ENCODE measurements at places on chromosomes 5 and 9.

DNA sequence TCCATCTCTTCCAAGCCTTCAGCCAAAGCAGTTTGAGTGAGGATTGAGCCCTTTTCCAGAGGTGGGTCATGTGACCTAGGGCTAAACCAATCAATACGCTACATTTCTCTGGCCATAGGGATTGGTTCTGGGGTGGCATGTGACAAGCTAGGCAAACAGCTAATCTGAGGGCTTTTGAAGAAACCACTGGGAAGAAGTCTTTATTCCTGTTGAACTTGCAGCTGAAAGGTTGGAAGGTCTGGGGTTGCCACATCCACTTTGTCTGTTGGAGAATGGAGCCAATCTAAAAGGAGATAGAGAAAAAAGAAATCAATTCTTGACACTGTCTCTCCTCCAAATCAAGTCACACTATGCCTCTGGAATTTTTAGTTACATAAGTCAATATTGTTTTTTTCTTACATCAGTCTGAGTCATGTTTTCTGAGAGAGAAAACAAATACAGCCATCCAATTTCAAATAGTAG lies 637.8 kb upstream of the WWC1 start:
- no peak for DNase-seq

DNA sequence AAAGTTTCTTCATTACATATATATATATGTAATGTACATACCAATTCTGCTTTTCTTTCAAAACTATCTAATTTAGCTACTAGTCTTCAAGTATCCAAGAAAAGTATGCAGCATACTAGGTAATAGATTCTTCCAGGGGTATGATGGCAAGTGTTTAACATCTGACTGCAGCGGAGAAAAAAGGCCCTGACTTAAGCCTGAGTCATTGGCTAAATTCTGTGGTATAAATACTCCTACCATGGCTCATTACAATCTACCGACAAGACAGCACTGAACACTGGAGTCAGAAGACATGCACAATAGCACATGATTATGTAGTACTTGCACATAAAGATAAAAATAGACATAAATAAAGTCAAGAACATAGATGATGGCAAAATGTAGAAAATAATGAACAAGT lies 439.9 kb downstream of the BRINP1 start:
- DNase-seq, result no peak

- no peak for DNase-seq
Observed at GRCh38 chr5:132260714-132261551, 3.4 kb downstream of the PDLIM4 start.

GRCh38 chr5:166341740-166342337 lies 1949.6 kb upstream of the WWC1 start:
- no peak for DNase-seq

DNA sequence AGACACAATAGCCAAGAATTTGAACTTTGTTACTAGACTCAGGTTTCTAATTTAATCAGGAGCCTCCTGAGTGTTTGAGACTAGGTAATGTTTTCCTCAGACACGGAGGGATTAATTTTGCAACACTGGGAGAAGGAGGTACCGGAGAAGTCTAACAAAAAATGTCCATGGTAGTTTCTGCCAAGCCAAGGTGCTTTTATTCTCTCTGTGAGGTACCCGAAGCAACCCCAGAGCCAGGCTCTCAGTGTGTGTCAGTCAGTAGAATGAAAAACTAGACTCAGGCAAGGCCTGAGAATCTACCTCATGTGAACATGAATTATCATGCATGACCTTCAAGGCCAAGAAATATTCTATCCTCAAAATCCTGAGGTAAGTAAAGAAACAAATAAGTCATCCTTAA lies 980.8 kb upstream of the DMAC1 start:
- no peak for DNase-seq

GRCh38 chr9:130893341-130894101 lies 3.1 kb downstream of the QRFP start:
- no peak for DNase-seq

GRCh38 chr5:133953568-133954145 lies 14.8 kb downstream of the C5orf15 start:
- DNase-seq, result no peak

DNA sequence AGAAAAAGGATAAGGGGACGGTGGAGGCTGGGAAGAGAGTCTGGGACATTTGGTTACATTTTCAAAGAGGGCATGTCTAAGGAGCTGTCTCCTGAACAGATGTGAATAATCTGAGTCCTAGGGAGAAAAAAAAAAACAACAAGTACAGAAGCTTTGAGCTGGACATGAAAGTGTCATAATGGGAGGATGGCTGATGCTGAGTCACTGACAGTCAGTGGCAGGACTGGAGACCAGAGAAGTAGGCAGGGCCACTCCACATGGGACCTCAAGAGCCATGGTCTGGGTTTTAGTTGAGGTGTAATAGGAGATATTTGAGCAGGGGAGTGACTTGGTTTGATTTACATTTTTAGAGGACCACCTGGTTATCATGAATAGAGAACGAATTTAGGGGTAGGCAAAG lies 70.6 kb downstream of the DPYSL3 start:
- no peak for DNase-seq

DNA sequence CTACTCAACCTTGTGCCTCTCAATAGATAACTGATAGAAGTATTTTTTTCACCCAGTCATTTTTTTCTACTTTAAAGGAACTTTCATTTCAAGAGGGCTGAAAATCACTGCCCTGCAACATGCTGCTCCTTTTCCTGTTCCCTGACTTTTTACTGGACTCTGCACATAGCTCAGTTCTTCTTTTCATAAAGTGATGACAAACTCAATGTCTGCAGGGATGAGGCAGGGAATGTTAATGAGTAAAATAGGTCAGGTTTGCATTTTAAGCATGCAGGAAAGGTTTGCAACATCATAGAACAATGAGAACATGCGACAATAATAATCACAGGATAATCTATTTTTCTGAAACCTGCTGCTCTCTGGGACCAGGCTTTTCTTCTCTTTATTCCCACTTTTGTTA lies 172.2 kb upstream of the SGCD start:
- DNase-seq, result no peak

GRCh38 chr9:89911721-89912604 lies 307.2 kb downstream of the GADD45G start:
- DNase-seq, result no peak

GRCh38 chr5:95995962-95996489 lies 34.4 kb upstream of the ELL2 start:
- no peak for DNase-seq

DNA sequence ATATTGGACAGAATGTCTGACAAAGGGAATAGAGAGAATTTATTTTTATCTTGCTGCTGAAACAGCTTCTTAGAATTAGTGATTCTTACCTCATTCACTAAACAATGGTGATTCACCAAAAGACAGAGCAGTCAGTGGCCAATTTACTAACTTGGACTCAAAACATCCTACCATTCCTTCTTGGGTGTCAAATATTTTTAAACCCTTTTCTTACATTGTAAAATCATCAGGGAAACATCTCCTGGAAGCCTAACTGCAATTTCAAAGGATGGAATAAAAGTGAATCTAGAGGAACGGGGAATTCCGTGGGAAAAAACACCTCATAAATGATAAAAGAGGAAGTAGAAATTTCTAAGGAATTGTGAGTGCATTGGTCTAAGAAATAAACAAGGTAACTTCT lies 97.7 kb downstream of the LHFPL2 start:
- no peak for DNase-seq

DNA sequence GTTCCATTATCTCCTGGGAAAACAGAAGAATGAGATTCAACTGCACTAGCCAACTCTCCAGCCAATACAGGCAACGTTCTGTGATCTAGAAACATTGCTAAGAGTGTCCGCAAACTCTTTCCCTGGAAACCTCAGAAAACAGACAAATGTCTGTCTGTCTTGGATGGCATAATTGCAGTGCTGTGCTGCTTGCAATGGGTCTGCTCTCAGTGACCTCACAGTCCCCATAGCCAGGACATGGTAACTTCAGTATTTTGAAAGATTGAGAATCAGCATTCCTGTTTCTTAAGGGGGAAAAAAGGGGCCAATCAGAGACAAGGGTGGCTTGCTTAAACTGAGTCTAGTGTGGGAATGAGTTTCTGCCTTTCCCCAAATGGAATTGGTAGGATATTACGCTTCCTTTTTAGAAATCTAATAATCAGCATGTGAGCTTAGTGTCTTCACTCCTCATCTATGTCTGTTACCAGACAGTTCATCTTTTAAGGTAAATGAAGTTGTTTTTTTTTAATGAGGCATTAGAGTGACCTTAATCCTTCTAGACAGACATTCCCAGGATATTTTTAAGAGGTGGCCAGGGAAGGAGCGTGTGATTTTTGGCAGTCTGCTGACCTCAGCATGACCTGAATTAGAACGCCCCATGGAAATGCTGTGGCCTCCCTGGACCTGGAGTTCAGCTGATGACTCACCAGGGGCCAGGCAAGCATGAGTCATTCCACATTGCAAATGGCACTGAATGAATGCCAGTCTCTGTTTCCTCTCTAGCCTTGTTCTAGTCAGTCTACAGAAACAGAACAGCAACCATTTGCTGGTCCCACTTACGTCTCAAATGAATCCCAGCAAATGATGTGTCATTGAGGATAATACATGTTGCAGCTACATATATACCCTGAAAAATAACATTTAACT lies 210.2 kb upstream of the ACTBL2 start:
- no peak for DNase-seq

GRCh38 chr9:96540106-96540505 lies 79.5 kb downstream of the CDC14B start:
- no peak for DNase-seq

DNA sequence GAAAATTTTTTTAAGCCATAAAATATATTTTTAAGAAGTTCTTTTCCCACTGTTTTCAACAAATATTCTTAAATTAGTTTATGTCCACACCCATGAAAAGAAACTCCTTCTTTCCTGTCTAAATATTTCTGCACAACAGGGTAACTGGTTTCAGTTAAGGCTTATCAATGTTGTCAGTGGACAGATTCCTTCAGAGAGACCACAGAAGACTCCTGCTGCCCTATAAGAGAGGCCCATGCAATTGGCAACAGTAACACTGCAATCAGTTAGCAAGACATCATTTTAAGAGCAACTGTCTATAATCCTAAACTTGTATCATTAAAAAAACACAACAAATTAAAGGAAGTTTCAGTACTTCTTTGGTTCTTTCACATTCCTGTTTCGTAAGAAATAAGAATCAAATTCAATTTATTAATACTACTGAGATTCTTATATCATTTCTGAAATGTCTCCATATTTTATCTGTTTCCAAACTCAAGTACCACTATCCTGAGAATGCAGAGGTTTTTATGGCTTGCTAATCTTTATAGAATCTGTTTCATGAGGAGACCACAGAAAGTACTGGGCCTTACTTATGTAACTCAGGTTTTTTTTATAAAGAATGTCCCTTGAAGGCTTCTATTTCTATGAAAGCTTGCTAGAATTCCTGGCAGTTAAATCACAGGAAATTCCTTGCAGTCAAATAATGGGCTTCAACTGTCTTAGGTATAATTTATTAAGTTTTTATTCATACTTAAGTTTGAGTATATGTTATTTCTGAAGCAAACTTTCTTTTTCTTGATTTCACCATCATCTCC lies 240.2 kb downstream of the RFX3 start:
- no peak for DNase-seq

- DNase-seq, result no peak
Observed at GRCh38 chr5:67774786-67775185, 440.8 kb upstream of the PIK3R1 start.

- DNase-seq, result no peak
Observed at GRCh38 chr5:1851290-1851934, 31.3 kb downstream of the IRX4 start.

DNA sequence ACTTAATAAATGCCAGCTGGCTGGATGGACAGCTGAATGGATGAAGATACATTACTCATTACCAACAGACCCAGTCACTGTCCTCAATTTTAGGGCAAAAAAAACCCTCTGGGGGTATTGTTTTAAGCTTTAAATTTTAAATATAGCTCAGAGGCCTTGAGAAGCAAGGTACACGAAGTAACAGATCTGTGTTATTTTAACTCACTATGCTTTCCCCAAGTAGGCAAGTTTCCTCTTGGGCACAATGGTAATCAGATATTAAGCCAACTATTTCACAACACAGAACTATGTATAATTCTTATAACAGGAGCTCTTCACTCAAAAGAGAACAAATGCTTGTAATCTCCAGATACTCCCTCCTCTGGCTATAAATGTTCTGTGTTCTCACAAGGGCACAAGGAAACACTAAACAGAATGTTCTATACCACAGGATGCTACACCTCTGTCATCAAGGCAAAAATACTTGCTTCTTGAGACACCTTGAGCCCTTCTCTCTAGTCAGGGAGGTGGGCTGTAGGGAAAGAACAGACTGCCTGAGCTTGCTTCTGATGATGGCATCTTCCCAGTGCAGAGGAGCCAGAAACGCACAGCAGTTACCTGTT lies 443.8 kb downstream of the SPOCK1 start:
- DNase-seq, result no peak

DNA sequence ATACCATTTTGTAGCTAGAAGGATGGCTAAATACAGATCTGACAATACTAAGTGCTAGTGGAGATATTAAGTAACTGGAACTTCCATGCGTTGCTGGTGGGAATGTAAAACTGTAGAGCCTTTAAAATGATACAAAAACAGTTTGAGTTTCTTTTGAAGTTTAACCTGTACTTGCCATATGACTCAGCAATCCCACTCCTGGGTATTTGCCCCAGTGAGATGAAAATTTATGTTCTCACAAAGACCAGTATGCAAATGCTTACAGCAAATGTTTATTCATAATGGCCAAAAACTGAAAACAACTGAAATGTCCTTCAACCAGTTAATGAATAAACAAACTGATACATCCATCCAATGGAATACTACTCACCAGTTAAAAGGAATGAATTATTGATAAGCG lies 137.3 kb downstream of the SLC12A2 start:
- no peak for DNase-seq

- DNase-seq, result no peak
Observed at GRCh38 chr9:18457510-18457909, 16.4 kb upstream of the ADAMTSL1 start.

DNA sequence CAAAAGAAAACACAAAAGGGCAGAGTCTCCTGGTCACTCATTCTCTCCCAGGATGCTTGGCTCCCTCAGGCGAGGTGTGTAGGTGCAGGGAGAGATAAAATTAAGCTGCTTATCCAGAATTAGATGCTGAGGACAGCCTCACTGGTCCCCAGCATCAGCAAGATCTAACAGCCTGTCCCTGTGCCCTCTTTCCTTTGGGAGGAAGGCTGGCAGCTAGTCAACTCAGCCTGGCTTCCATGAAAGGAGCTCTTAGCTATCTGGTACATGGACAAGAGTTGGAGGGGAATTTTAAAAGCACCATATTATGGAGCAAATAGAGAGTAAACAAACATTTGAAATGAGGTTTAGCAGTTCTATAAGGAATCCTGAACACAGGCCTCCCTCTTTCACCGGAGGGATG lies 198.5 kb upstream of the PANK3 start:
- no peak for DNase-seq

Measured in memory B cell (primary cell).